Activated T-cell treated with anti-CD3 and anti-CD28 coated beads for 48 hours (primary cell): ENCODE measurements at places on chromosomes 7 and 10.

- no peak for DNase-seq
These were observed 253.7 kb downstream of the GLRX3 start for GRCh38 chr10:130389906-130390305.

DNA sequence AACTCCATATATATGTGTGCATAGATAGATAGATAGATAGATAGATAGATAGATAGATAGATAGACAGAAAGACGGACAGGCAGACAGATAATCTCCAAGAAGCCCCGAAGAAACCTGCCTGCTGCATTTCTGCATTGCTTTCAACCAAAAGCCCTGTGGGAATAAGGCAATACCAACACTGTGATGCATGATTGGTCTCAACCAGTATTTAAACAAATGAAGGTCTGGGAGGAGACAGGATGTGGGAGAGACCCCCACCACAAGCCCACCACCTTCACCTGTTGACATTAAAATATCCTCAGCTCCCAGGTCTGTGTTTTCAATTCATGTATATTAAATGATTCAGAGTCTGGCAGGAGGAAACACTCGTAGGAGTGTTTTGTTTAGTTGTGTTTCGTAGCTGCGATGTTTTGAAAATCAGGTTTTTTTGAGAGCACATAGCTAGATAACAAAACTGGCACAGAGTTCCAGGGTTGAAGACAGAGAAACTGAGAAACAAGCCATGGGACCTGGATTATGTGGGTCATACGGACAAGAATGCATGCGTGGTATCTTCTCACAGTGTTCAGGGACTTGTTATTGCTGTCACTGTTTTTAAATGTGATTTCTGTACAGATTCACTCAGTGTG, 200.7 kb upstream of the AHR start:
- DNase-seq = no peak

- DNase-seq = no peak
These were observed 53.5 kb downstream of the PODXL start for GRCh38 chr7:131502810-131503508.

DNA sequence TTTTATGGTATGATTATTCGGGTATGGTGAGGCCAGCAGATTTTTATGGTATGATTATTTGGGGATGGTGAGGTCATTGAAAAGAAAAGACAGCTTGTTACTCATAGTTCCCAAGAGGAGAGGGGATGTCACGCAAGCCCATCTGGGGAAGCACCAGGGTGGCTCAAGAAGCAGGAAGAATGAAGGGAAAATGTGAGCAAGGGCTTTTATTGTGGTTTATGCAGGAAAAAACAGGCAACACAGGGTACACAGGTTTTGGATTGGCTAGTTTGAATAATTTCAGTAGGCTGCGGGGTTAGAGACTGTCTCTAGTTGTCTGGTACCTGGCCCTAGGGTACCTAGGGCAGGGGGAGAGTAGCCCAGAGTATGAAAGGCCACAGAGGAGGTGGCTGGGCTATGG, 26.8 kb upstream of the DGKI start:
- DNase-seq = peak; percentile 4

- no peak for DNase-seq
These were observed 67.9 kb downstream of the CELF2 start for GRCh38 chr10:11085545-11085944.

DNA sequence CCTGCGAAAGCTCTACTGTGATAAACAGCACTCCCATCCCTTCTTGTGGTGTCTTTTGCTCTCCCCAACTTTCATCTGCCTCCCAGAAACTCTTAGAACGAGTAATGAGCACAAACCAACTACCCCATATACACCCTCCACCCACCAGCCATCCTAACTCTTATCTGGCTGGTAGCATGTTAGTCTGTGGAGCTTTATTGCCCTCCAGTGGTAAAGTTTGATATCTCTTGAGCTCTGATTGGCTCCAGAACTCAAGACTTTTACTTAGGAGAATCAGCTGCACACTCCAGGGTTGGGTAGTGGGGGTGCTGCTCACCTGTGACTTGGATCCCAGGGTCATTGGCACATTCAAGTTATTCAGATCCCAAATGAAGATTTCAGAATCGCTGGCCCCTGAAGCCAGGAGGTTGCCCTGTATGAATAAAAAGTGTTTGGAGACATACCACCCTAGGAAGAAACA, 10.9 kb downstream of the SEC31B start:
- DNase-seq = no peak

DNA sequence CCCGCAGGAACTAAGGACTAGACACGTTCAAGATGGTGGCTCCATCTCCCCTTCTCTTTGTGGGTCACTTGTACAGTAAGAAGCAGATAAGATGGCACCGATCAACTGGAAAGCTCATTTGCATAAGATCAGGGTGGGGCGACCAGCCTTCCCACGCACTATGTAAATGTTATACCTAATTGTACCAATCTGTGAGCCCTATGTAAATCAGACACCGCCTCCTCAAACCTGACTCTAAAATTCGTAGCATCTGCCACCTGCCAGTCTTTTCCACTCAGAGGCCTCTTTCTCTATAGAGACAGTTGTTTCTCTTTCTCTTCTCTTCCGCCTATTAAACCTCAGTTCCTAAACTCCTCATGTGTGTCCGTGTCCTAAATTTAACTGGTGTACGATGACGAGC, 324.5 kb downstream of the PHF14 start:
- DNase-seq = no peak

DNA sequence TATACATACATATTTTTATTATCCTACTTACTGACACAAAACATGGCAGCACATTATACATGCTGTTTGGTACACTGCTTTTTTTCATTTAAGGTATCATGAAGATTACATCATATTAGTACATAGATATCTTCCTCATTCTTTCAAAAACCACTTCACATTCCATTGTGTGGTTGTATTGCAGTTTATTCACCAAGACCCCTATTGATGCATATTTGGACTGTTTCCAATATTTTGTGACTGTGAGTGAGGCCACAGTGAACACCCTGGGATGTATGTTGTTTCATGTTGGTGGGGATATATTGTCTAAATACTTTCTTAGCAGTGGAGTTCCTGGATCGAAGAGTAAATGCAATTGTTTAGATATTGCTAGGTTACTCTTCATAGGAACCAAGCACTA, 39.0 kb downstream of the TFAM start:
- no peak for DNase-seq

DNA sequence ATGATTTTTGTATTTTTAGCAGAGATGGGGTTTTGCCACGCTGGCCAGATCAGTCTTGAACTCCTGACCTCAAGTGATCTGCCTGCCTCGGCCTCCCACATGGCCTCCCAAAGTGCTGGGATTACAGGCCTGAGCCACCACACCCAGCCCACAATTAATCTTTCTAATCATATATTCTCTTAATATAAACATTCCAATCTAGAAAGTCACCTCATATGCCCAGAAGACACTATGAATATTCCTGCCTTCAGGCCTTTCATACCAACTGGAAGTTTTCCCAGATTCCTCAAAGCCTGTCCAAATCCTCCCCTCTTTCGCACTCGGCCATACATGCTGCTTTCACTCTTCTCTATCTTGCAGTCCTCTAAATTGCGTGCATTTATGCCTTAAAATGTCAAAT, 32.6 kb downstream of the PDZD8 start:
- no peak for DNase-seq

DNA sequence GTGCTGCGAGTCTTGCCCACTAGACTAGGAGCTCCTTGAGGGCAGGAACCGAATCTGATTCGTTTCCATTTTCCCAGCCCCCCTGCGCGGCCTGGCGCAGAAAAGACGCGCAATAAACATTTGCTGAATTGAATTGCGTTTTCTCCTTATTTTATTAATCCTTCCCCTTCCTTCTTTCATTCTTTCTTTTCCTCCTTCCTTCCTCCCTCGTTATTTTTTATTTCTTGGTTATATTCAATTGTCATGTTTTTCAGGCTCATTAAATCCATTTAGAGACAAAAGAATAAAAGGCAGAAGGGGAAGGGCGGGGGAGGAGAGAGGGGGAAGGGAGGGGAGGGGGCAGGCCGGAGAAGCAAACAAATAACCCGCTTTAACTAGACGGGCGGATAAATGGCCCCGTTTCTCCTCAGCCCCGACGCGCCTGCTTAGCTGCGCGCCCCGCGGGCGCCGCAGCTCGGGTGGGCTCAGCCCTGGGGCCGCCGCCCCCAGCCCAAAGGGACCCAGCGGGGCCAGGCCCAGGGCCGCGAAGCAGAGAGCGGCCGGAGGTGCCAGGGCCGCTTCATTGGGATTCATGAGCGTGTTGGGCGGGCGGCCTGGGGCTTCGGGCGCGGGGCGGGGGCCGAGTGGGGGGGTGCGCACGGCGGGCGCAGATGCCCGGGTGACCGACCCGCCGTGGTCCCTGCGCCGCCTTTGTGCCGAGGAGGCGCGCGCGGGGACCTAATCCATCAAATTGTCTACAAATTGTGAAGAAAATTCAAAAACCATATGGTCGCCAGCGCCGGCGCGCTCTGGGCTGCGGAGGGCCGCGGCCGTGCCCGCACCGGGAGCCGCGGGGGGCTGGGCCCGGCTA, 5.0 kb downstream of the LBX1 start:
- no peak for DNase-seq

DNA sequence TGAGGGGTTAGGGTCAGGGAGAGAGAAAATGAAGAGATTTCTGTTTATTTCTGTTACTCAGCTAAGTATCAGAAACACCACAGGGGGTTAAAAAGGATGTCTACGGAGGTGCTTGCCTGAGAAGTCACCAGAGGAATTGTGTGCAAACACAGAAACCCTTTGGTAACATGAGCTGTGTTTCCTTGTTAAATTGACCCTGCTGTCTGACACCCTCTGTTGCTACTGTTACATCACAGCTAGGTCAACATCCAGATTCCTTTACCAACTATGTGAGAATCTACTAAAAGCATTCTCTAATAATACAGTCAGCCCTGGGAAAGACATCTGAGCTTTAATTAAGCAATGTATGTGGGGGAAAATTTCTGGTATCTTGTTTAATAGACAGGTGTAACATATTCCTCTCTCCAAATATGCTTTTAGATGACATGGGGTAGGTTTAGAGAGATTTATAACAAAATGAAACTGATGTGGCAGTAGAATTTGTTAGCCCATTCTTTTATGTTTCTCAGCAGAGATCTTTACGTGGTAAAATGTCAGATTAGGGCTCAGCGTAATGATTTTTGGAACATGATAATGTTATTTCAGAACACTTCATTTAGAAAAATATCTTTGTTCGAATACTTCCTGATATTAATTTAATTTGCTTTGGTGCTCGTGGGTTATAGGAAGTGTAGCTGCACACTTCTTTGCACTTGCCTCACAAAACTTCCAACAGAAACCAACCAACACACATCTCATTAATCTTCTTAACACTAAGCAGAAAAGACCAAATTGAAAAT, 168.0 kb upstream of the AHR start:
- DNase-seq = no peak

DNA sequence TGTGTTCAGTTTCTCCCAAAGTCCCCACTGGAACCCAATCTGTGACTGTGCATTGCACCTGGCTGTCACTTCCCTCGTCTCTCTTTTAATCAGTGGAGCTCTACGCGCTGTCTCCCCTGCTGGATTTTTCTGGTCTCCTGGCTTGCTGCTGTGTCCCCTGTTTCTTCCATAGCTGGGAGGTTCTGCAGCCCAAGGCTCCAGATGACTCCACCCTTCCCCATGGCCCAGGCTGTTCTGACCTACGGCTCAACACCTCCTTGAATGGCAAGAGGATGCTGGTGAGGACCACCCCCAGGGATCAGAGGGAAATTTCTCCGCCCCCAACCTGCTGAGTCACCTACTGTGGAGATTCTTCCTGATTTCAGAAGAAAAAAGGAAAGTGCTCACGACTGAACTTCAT, 961.4 kb upstream of the ZNF722 start:
- DNase-seq = no peak

GRCh38 chr10:124699471-124700292, 44.5 kb downstream of the FAM53B start:
- DNase-seq = no peak

DNA sequence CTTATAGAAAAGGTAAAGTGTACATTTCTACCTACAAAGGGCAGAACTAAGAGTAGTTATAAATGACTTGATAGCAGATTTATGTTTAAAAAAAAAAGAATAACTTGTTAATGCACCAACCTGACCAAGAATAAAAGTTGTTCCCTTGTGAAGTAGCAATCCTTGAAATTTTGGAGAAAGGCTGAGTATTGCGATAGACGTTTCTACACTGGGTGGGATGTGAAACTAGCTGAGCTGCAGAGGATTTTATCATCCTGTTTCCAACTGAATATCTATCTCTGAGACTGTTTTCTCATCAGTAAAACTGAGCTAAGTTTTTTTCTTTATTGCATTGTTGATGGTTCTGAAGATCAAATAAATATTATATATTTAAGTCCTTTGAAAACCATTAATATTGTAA, 14.6 kb downstream of the MDFIC start:
- no peak for DNase-seq

DNA sequence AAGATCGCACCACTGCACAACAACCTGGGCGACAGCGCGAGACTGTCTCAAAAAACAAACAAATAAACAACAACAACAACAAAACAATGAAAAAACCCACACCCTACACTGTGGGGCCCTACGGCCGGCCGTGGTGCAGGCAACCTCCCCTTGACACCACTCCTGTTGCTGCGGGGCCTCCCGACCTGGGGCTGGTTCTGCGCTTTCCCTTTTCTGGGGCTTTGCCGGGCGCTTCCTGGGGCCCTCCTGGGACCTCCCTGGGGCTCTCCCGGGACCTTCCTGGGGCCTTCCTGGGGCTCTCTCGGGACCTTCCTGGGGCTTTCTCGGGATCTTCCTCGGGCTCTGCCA, 46.6 kb downstream of the INSIG1 start:
- DNase-seq = no peak

DNA sequence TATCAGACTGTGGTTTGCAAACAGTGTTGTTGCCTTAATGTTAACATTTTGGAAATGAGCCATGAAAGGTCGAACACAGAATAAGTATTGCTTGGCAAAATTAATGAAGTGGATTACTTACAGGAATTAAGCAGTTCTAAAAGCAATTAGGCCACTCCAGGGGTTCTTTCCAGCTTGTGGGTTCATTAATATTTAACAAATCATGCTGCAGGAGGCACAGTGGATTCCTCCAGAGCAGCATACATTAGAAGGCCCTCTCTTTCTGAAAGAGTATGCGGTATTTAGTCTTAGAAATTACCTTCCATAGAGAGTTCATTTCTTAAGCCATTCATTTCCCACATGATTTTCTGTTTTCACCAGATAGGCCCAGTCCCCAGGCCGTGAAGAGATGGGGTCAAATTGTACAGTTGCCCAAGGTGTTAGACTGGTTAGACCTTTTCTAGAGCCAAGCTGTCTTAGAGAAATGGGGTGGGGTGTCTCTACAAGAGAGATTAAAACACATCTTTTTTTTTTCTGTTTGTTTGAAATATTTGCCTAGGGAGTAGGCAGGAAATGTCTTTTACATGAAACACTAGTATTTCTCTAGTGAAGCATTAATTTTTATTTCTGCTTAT, 40.0 kb upstream of the AGR3 start:
- no peak for DNase-seq

- DNase-seq = no peak
These were observed 32.6 kb upstream of the RADIL start for GRCh38 chr7:4916113-4916512.

- DNase-seq = no peak
These were observed 68.7 kb downstream of the LRRC17 start for GRCh38 chr7:102981451-102981850.

DNA sequence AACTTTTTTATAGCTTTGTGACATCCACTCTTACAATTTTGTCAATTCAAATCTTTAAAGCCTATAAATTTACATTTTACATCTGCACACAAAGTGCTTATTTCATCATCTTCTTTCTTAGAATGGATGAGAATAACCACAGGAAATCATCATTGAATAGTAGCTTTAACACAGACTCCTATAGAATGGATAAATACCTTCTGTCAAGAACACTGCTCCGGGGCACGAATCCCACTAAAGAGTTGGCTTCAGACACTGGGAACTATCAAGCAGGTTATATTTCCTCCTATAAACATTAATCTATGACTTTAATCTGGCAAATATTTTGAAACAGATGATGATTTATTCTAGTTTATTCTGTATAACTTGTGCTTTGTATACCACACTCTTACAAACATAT, 269.7 kb upstream of the TPK1 start:
- DNase-seq = no peak
